Gastroesophageal sphincter (tissue), 4 donors: ENCODE measurements at places on chromosomes 16 and 17.
A peak's percentile ranks its signal among the peaks of the same experiment; 100 is the strongest.

GRCh38 chr17:82751571-82752370 is at the start of gene TBCD:
Gene TBCD (plus strand): TSS chr17:82752065. CDS start chr17:82752194, 129 bp downstream.
- peak; percentile 90 for ATAC-seq

DNA sequence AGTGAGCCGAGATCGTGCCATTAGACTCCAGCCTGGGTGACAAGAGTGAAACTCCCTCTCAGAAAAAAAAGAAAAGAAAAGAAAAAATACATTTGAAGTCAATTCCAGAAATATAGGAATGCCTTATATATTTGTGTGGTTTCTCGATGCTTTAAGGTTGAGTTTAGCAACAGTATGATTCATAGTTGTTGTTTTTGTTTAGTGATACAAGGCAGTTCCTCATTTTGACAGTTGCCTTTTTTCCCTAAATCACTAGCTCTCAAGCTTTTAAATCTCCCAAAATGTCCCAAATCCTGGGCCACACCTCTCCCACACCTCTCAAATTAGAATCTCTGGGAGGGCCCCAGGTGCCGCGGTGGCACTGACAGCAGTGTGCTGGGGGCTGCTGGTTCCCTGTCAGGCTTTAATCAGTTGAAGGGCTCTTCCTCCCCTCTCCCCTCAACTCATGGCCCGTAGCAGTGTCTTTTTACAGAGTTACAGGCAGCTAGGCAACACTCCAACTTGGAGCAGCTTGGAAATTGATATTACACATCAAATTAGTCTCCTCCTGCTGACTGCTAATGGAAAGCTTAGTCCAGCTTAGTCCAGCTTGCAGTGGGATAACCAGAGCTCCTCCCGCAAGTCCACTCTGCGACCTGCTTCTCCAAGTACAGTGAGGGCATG is 58.4 kb downstream of the EPN2 start:
- no peak for ATAC-seq

GRCh38 chr17:63999680-64000531 is 1.8 kb downstream of the PRR29 start:
- ATAC-seq = no peak

- no peak for ATAC-seq
These were observed 6.6 kb downstream of the NDRG4 start for GRCh38 chr16:58506241-58507194.

DNA sequence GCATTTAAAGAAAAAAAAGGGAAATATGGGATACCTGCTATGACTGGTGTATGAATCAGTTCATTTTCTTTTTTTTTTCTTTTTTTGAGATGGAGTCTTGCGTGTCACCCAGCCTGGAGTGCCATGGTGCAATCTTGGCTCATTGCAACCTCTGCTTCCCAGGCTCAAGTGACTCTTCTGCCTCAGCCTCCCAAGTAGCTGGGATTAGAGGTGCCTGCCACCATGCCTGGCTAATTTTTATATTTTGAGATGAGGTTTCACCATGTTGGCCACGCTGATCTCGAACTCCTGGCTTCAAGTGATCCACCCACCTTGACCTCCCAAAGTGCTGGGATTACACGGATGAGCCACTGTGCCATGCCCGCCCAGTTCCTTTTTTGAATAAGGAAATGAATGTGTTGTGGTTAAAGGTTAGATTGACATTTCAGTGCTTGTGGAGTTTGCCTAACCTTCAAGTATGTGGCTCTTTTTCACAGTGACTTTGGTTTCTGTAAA is 7.7 kb downstream of the HAPSTR1 start:
- ATAC-seq = no peak

DNA sequence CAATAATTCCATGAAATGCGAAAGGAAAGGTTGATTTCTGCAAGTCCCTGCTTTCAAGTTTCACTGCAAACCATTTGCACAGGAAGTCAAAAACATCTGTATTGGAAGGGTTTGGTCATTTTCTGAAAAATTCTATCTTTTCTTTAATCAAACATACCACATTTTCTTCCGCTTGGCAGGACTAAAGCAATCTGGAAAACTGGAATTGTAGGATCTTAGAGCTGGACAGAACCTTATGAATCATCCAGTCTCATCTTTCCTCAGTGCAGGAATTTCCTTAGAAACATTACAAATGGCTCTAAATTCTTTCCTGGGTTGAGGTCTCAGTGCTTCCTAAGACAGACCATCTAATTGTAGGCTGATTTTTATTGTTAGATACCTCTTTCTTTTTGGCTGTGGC is 111.5 kb upstream of the ELAC2 start:
- ATAC-seq = no peak

DNA sequence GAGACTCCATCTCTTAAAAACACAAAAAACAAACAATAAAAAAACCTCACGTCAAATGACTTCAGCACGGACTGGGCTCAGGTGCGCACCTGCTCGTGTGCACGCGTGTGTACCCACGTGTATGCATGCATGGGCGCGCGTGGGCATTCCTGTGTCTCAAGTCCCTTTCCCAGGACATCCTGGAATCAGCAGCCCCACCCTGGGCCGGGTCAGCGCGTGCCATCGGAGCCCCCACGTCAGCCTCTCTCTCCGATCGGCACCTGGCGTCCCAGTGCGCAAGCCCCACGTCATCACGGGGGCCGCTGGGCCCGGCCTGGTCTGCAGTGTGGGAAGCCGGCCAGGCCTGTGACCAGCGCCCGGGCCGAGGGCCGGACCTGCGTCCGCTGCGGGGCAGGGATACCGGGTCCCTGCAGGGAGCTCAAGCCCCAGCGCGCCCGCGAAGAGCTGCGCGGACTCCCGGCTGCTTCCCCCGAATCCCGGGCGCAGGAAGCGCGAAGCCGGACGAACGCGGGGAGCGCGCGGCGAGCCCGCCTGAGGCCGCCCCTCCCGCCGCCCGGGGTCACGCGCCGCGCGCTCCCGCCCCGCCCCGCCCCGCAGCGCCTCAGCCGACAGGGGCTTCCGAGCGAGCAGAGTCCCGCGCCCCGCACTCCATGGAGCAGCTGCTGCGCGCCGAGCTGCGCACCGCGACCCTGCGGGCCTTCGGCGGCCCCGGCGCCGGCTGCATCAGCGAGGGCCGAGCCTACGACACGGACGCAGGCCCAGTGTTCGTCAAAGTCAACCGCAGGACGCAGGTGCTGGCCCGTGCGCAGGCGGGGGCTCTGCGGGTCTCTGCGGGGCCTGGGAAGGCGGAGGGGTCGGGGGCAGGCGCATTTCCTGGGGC is at the start of gene FN3K:
FN3K (plus strand) TSS at position 629 of the 880 bp plus-strand sequence; CDS start at position 651, 22 bp downstream.
- ATAC-seq = peak; percentile 90

GRCh38 chr16:79823639-79824038 is 223.1 kb upstream of the MAF start:
- no peak for ATAC-seq

GRCh38 chr17:65537845-65538674 is 23.4 kb downstream of the AXIN2 start:
- no peak for ATAC-seq

DNA sequence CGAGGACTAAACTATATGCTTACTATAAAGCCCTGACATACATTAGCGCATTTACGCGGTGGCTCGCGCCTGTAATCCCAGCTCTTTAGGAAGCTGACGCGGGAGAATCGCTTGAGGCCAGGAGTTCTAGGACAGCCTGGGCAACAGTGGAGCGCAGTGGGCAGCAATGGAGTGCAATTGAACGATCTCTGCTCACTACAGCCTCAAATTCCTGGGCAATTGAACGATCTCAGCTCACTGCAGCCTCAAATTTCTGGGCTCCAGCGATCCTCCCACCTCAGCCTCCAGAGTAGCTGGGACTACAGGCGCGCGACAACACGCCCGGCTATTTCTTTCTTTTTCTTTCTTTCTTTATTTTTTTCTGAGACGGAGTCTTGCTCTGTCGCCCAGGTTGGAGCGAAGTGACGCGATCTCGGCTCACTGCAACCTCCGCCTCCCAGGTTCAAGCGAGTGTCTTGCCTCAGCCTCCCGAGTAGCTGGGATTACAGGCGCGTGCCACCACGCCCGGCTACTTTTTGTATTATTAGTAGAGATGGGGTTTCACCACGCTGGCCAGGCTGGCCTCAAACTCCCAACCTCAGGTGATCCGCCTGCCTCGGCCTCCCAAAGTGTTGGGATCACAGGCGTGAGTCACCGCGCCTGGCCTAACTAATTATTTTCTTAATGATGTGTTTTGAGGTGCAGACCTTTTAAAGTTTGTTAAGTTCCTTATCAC is 506 bp upstream of the COG7 start:
- ATAC-seq = peak; percentile 4

DNA sequence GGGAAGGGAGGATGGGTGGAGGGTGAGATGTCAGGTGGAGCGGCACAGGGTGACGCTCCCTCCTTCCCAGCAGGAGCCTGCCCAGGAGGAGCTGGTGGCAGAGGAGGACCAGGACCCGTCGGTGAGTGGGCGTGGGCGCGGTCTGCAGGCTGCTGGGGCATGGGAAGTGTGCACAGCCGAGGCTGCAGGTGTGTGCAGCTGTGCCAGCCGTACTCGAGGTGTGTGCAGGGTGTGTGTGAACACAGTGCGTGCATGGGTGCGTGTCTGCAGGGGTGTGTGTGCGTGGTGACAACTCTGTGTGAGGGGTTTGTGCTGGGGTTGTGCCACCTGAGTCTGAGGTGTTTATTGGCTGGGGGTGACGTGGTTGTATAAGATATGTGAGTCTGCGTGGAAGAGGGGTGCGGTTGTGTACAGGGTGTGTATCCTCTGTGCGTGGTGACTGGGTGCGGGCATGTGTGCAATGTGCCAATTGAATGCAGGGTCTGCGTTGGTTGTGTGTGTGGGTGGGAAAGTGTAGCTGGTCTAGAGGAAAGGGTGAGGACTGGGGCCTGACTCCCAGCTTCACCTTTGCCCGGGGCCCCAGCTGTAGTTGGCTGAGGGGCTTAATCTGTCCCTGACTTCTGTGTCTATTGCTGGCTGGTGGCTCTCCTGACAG is 670 bp downstream of the TNFSF12 start:
- peak; percentile 48 for ATAC-seq

GRCh38 chr17:37438141-37438540 is 31.5 kb downstream of the TADA2A start:
- no peak for ATAC-seq

- no peak for ATAC-seq
These were observed 47.4 kb downstream of the PECAM1 start for GRCh38 chr17:64343071-64343774.

GRCh38 chr17:37043201-37043600 is 94.4 kb downstream of the AATF start:
- ATAC-seq = no peak
